ENCODE measurements at places on chromosomes 13 and 19. TPM values are rescaled to one million over a fixed set of nuclear protein-coding genes. Genes with fewer than 3 reads are reported as not detected.

GRCh38 chr19:50359328-50359818 is 6.1 kb downstream of the NAPSA start:
- H3K4me1 ChIP-seq: peaks cover 63% of the 10 kb centered on the region
- peak overlapping the region; percentile 96 for H3K27ac ChIP-seq
- H3K4me3 ChIP-seq: peak overlapping the region; percentile 80
- peaks cover 36% of the 10 kb centered on the region for H3K36me3 ChIP-seq

The SIGLEC12 gene
- total RNA-seq: 0.34 TPM

GRCh38 chr19:2923510-2923909 is 21.3 kb downstream of the ZNF77 start:
- DNase-seq: no peak
- no peaks in the 10 kb centered on the region for H3K27me3 ChIP-seq
- no peak overlapping the region for H3K4me3 ChIP-seq
- no peaks in the 10 kb centered on the region for H3K4me1 ChIP-seq

The CLEC11A gene
- 2.7 TPM for total RNA-seq

DNA sequence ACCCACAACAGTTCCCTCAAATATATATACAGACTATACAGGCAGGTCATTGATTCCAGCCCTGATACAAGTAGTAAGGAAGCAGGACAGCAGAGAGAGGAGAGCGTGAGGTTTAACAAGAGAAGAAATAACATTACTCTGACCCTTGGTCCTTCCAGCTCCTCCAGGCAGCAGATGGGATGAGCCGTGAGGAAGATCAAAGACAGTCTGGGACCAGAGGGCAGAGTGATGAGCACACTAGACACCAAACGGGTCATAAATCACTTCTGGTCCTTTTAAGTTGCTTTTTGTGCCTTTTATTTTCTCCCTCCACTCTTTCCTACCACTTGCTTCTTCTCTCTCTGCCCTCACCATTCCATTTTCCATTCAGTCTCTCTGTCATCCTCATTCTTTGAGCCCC is 16.9 kb upstream of the MICU2 start:
- no peaks in the 10 kb centered on the region for H3K4me1 ChIP-seq
- H3K4me3 ChIP-seq: no peak overlapping the region
- H3K27ac ChIP-seq: no peak overlapping the region

DNA sequence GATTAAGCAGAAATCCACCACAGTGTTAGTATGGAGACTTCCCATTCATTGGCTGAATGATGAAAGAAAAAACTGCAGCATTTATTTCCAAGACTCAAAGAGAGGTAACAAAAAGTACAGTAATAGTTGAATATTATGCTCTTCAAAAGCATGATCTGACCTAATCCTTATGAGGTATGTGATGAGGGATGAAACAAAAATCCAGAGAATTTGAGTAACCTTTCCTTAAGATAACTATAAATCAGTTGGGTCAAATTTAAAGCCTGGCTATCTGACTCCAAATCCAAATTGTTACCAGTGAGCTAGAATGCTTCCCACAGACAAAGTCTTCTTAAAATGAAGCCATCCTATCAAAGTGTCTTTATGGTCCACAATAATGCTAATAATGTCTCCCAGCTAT is 38.1 kb downstream of the NUFIP1 start:
- no peaks in the 10 kb centered on the region for H3K4me1 ChIP-seq
- no peak overlapping the region for H3K27ac ChIP-seq
- no peaks in the 10 kb centered on the region for H3K27me3 ChIP-seq
- no peak overlapping the region for H3K4me3 ChIP-seq
- DNase-seq: no peak

- no peak overlapping the region for H3K27ac ChIP-seq
- no peaks in the 10 kb centered on the region for H3K36me3 ChIP-seq
- no peaks in the 10 kb centered on the region for H3K4me1 ChIP-seq
- H3K4me3 ChIP-seq: no peak overlapping the region
Measured at GRCh38 chr13:66358564-66358963, 871.6 kb downstream of the PCDH9 start.

DNA sequence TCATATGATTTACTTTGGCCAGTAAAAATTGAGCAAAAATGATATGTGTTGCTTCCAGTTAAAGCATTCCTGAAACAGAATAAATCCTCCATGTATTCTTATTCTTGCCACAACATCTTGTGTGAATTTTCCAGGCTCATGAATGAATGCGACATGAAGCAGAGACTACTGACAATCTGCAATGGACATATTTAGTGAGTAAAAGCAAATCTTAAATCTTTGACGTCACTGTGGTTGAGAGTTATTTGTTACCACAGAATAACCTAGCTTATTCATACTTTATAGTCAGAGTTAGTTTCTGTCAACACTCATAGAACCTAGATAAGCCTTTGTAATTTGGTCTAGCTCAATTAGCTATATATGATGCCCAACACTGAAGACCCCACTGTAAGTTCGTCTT is 1443.1 kb downstream of the PCDH9 start:
- H3K4me3 ChIP-seq: no peak overlapping the region
- H3K36me3 ChIP-seq: no peaks in the 10 kb centered on the region
- no peak for DNase-seq
- no peaks in the 10 kb centered on the region for H3K4me1 ChIP-seq

DNA sequence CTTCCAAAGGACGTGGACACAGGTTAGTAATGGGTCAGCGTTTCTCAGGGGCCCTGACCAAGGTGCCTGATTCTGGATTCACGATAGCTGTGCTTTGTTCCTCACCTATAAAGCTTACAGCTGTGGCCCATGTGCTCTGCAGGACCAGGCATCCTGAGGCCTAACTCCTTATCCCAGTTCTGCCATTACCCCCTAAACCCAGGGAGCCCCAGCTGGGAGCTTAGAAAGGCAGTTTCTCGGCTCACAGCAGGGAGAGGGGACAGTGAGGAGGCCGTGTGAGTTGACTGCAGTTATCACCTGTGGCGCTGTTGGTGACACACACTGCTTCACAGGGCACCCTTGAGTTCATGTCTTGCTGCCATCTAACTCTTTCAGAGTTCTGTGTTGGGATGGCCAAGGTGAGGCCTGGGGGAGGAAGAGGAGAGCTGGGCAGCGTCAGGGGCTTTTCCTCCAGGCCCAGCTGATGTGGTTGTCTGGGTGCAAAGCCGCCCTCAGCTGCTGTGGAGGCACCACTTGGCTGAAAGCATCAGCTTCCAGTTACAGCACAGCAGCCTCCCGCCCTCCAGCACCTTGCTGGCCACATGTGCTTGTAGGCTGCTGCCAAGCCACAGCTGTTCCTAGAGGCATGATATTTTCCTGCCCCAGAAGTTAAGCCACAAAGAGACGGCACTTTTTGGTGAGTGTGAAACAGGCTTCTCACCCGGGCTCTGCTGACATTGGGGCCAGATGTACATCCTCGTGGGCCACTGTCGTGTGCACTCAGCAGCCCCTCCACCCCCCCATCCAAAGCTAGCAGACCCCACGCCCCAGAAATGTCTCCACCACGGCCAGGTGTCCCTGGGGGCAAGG is 99.6 kb upstream of the MCF2L start:
- H3K27me3 ChIP-seq: no peaks in the 10 kb centered on the region
- no peak for DNase-seq
- no peak overlapping the region for H3K27ac ChIP-seq
- H3K4me3 ChIP-seq: no peak overlapping the region

The RAB3A gene
- 11.3 TPM for total RNA-seq

- no peak overlapping the region for H3K27ac ChIP-seq
- H3K27me3 ChIP-seq: no peaks in the 10 kb centered on the region
- H3K36me3 ChIP-seq: peaks cover 65% of the 10 kb centered on the region
- DNase-seq: no peak
- no peak overlapping the region for H3K4me3 ChIP-seq
Measured at GRCh38 chr13:98007001-98007400, 53.5 kb downstream of the IPO5 start.

- H3K36me3 ChIP-seq: no peaks in the 10 kb centered on the region
- H3K4me1 ChIP-seq: peaks cover 31% of the 10 kb centered on the region
- peak overlapping the region; percentile 73 for H3K4me3 ChIP-seq
- DNase-seq: peak; percentile 59
- peaks cover 38% of the 10 kb centered on the region for H3K27me3 ChIP-seq
- no peak overlapping the region for H3K27ac ChIP-seq
Measured at GRCh38 chr13:21673789-21674489, 3.1 kb downstream of the FGF9 start.

GRCh38 chr19:32269831-32270230 is 75.6 kb upstream of the ZNF507 start:
- H3K4me3 ChIP-seq: no peak overlapping the region
- H3K36me3 ChIP-seq: peaks cover 1% of the 10 kb centered on the region
- no peak overlapping the region for H3K27ac ChIP-seq
- no peak for DNase-seq

DNA sequence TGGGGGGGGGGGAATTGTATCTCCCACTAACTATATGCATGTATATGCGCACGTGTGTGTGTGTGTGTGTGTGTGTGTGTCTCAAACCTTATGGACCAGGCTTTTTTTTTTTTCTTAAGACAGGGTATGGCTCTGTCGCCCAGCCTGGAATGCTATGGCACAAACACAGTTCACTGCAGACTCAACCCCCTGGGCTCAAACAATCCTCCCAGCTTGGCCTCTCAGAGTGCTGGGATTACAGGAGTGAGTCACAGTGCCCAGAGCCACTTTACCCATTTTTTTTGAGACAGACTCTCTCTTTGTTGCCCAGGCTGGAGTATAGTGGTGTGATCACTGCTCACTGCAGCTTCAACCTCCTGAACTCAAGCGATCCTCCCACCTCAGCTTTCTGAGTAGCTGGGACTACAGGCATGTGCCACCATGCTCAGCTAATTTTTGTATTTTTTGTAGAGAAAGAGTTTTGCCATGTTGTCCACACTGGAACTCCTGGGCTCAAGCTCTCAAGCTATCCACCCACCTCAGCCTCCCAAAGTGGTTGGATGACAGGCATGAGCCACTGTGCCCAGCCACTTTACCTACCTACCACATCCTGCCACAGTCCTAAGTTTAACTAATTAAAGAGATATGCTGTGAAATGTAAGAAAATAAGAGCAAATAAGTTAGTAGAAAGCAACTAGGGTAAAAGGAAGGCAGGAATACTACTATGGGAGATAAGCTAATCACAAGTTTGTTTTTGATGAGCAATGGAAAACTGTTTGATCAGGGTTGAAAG is 2.4 kb downstream of the ZMYM5 start:
- H3K4me3 ChIP-seq: peak overlapping the region; percentile 97
- peaks cover 42% of the 10 kb centered on the region for H3K4me1 ChIP-seq
- no peaks in the 10 kb centered on the region for H3K27me3 ChIP-seq
- H3K36me3 ChIP-seq: peaks cover 39% of the 10 kb centered on the region
- peak overlapping the region; percentile 99 for H3K27ac ChIP-seq

The AMER2 gene
- not detected for total RNA-seq

GRCh38 chr13:99322297-99323103 is 15.3 kb upstream of the GPR183 start:
- peaks cover 77% of the 10 kb centered on the region for H3K4me1 ChIP-seq
- peak; percentile 70 for DNase-seq
- H3K27ac ChIP-seq: peak overlapping the region; percentile 94
- H3K27me3 ChIP-seq: no peaks in the 10 kb centered on the region
- peaks cover 49% of the 10 kb centered on the region for H3K36me3 ChIP-seq
- peak overlapping the region; percentile 47 for H3K4me3 ChIP-seq

- H3K36me3 ChIP-seq: peaks cover 8% of the 10 kb centered on the region
- no peak for DNase-seq
Measured at GRCh38 chr19:17235971-17236777, 9.5 kb downstream of the NR2F6 start.

The ZNF566 gene
- 5.6 TPM for total RNA-seq

The ATP1A3 gene
- total RNA-seq: 5.5 TPM

DNA sequence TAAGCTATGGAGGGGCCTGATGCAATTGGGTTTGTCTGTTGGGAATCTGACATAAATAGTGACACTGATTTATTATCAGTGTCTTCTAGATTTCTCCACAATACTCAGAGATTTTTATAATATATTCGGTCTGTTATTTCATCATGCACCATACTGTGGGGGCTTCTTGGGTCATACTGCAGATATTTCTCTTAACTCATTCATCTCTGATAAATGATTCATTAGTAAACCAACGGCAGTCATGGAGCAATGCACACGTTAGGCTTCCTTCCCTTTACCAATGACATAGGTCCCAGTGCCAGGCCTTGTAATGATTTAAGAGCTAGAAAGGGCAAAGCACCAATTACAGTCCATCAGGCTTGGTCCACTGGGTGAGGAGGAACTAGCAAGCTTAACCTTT is 53.6 kb downstream of the FAM216B start:
- peaks cover 9% of the 10 kb centered on the region for H3K27me3 ChIP-seq
- no peak for DNase-seq
- no peak overlapping the region for H3K27ac ChIP-seq
- H3K4me3 ChIP-seq: no peak overlapping the region

DNA sequence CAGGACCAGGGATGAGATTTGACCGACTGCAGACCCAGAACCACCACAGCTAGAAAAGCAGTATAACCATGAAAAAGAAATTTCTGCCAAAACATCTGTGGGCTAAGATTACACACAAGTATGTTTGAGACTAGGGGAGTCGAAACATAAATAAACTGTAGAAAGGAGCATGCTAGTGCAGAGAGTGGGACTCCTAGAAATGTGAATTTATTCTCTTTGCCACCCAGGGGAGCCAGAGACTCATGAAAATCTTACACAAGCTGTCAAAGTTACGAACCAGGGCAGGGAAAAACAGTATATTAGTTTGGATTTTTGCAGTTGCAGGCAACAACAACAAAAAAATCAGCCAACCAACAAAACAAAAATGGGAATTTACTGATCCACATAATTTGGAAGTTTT is 12.3 kb upstream of the HSPH1 start:
- no peak overlapping the region for H3K4me3 ChIP-seq
- H3K4me1 ChIP-seq: peaks cover 4% of the 10 kb centered on the region
- DNase-seq: no peak
- H3K27ac ChIP-seq: no peak overlapping the region

GRCh38 chr13:64088491-64088890 is 2672.8 kb upstream of the PCDH20 start:
- H3K36me3 ChIP-seq: no peaks in the 10 kb centered on the region
- no peaks in the 10 kb centered on the region for H3K4me1 ChIP-seq
- no peaks in the 10 kb centered on the region for H3K27me3 ChIP-seq
- H3K4me3 ChIP-seq: no peak overlapping the region

DNA sequence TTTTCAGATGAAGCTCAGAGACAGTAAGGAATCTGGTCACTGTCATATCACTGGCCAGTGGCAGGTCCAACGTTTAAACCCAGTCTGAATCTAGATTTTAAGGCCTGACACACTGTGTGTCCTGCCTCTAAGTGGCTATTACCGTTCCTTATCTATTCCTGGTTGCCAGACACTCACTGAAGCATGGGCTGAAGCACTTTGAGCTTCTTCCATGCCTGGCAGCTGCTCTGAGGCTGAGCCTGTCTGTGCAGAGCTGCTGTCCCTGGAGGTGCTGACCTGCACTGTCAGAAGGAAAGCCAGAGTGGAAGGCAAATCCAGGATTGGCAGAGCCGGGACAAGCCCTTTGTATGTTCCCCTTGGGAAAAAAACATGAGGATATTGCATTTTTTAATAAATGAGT is 109.2 kb upstream of the SLC7A1 start:
- DNase-seq: no peak
- no peak overlapping the region for H3K27ac ChIP-seq
- no peak overlapping the region for H3K4me3 ChIP-seq

- peaks cover 3% of the 10 kb centered on the region for H3K4me1 ChIP-seq
- DNase-seq: no peak
- H3K27me3 ChIP-seq: no peaks in the 10 kb centered on the region
- no peak overlapping the region for H3K27ac ChIP-seq
Measured at GRCh38 chr13:49346460-49346859, 97.4 kb downstream of the CAB39L start.

- H3K27me3 ChIP-seq: no peaks in the 10 kb centered on the region
- no peak overlapping the region for H3K4me3 ChIP-seq
- no peak overlapping the region for H3K27ac ChIP-seq
- no peak for DNase-seq
- H3K36me3 ChIP-seq: peaks cover 5% of the 10 kb centered on the region
Measured at GRCh38 chr13:74301258-74301935, 167.2 kb upstream of the KLF12 start.

The CASP14 gene
- total RNA-seq: not detected

GRCh38 chr19:12788042-12788681 is 3.1 kb upstream of the JUNB start:
- DNase-seq: no peak
- H3K36me3 ChIP-seq: peaks cover 12% of the 10 kb centered on the region
- no peaks in the 10 kb centered on the region for H3K27me3 ChIP-seq
- H3K4me1 ChIP-seq: peaks cover 24% of the 10 kb centered on the region
- H3K27ac ChIP-seq: peak overlapping the region; percentile 94
